ENCODE measurements at places on chromosomes 7 and 10.

DNA sequence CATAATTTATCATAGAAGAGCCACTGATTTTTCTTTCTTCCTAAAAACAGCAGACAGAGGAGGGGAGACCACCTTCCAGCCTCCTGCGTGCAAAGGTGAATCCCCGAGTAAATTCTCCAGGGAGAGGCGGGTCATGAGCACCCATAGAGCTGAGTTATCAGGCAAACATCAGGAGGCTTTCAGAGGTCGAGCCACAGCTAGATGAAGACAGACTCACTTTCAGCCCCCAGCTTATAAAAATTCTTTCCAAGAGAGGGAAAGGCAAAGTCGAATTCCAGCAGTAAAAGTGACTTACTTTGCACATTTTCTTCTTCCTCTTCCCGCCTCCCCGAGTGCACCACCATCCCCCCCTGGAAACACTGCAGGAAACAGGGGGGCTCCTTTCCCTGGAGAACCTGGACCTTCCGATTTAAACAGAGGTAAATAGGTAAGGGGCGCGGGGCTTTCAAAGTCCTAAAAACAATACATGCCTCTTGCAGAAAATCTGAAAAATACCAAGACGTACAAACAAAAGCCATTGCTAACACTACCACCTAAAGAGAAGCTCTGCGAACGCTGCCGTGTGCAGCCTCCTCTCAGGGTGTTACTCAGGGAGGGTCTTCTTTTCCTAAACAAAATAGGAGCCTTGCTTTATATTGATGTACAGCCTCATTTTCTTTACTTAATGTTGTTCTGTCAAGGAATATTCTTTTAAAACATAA, 163.8 kb downstream of the SVIL start:
- no peak for DNase-seq

DNA sequence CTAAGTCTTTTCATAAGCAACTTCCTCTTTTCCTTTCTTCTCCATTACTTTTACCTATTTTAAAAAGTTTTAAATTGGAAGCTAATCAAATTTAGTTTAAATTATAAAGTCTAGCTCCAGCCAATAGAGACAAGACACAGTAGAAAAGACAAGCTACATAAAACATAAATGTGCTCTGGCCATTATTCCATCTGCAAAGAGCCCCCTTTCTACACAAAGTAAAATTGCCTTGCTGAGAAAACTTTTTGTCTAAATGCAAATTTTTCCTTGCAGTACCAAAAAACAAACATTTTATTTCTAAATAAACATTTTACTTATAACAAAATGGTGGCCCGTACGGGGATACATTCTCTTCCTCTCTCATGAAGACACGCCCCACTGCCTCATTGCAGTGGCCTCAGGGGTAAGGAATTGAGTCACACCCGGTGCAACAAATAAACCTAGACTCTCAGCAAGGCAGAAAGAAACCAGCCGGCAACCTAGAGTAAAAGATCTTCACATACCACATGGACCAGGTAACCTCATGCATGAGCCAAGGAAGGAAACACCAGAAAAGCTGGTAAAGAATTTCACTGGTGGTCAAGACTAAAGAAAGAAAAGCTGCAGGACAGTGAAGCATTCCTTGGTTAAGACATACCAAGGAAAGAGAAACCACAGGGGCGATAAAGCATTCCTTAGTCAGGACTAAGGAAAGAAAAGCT, 71.6 kb upstream of the ZNF746 start:
- no peak for DNase-seq

GRCh38 chr7:74479066-74479781, 25.5 kb downstream of the GTF2IRD1 start:
- DNase-seq: no peak

GRCh38 chr10:107002068-107002467, 162.4 kb downstream of the SORCS1 start:
- no peak for DNase-seq

GRCh38 chr10:3066317-3067117, 831 bp upstream of the PFKP start:
- DNase-seq: no peak

- no peak for DNase-seq
Observed at GRCh38 chr7:112360681-112361080, 89.6 kb upstream of the IFRD1 start.

GRCh38 chr7:140635345-140635744, 5.3 kb downstream of the DENND2A start:
- no peak for DNase-seq

GRCh38 chr10:132175408-132175807, 11.3 kb upstream of the DPYSL4 start:
- no peak for DNase-seq

- no peak for DNase-seq
Observed at GRCh38 chr7:17123020-17123419, 175.4 kb upstream of the AHR start.

DNA sequence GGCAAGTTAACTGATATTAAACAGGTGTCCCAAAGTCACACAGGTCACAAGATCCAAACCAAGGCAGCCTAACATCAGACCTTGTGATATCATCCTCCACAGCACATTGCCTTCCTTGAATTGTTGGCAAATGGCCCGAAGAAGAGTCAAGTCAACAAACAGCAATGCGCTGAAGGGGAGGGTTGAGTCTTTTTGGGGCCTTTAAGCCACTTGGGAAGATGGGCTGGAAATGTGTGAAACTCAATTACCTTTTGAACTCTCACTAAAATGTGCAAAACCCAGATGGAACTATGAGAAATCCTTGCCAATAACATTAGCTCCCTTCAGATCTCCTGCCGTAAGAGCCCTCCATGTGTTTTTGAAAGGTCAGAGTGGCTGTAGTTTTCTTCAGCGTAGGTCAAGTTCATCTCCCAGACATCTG, 47.9 kb upstream of the STK17A start:
- DNase-seq: no peak

Measured in stimulated activated CD8-positive, alpha-beta memory T cell treated with anti-CD3 and anti-CD28 coated beads, Interleukin-15, amount 100 ng/mL, for 24 hours (primary cell).